Activated naive CD4-positive, alpha-beta T cell treated with anti-CD3 and anti-CD28 coated beads for 36 hours (primary cell): ENCODE measurements at places on chromosomes 4 and X.
A peak's percentile ranks its signal among the peaks of the same experiment; 100 is the strongest.

DNA sequence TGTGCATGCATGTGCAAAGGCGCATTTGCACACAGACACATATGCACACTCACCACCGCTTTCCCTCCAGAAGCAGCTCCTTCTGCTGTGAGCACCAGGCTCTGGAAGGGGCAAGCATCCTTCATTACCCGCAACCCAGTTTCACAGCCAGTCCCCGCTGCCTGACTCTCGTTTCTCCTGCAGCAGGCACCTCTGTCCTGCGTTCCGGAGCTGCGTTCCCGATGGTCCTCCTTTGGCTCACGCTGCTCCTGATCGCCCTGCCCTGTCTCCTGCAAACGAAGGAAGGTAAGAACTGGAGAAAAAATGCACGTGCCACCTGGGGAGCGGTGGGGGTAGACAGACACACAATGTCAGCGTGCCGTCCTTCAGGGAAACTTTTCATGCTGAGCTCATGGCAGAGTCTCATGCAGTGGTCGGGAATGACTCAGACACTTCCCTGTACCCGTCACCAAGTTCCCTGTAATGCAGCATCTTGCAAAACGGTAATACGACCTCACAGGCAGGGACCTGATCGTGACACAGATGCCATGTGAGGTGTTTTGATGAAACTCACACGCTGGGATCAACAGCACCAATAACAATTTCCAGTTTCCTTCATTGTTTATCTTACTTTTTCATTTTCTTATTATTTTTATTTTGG, 5.1 kb downstream of the IL3RA start:
- no peak for DNase-seq

- DNase-seq = peak; percentile 57
Measured at GRCh38 chr4:60201052-60201673, 999.0 kb upstream of the ADGRL3 start.

GRCh38 chrX:134246282-134246681, 9.3 kb downstream of the CCDC160 start:
- no peak for DNase-seq

GRCh38 chr4:147916351-147916750, 184.5 kb downstream of the ARHGAP10 start:
- DNase-seq = no peak

DNA sequence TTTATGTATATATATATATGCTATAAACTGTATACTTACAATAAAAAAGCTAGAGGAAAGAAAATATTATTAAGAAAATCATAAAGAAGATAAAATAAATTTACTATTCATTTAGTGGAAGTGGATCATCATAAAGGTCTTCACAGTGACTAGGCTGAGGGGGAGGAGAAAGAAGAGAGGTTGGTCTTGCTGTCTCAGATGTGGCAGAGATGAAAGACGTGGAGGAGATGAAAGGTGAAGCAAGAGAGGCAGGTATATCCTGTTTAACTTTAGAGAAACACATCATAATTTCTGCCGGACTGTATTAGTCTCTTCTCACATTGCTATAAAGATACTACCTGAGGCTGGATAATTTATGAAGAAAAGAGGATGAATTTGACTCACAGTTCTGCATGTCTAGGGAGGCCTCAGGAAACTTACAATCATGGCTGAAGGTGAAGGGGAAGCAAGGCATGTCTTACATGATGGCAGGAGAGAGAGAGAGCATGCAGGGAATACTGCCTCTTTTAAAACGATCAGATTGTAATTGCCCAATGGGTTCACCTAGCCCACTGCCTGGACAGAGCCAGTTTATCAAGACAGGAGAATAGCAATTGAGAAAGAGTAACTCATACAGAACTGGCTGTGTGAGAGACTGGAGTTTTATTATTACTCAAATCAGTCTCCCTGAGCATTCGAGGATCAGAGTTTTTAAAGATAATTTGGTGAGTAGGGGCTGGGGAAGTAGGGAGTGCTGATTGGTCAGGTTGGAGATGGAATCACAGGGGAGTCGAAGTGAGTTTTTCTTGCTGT, 22.1 kb upstream of the RRAGB start:
- peak; percentile 16 for DNase-seq

DNA sequence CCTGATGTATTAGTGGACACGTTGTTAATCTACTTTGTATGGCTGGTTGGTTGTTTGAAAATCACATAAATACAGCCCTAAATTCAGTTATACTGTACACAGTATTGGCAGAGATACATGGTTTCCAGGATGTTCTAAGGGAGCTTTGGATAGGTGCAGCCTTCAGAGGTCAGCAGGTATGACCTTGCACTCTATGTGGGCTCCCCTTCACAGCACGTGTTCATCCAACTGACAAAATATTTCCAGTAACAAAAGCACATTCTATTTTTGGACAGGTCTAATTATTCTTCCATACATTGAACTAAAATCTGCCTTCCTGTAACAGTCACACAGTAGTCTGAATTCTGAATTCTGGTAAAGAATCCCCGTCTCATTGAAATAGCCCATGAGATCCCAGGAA, 92.8 kb upstream of the RAPGEF2 start:
- no peak for DNase-seq

GRCh38 chr4:99339172-99339571, 13.4 kb downstream of the ADH1C start:
- no peak for DNase-seq

DNA sequence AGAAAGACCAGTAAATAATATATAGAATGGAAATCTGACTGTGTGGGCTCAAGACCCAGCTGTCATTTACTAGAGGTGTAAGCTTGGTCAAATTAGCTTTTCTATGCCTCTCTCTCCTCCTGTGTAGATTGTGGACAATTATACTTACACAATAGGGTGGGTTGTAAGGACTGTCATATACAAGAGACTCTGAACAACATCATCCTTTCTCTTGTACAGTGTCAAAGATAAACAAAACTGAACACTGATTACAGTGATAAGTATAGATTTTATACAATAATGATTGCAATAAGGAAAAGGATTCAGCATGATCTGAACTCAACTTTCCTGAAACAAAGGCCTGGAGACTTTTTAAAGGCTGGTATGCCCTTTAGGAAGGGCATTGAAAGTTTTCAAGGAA, 429.2 kb upstream of the HS3ST1 start:
- DNase-seq = no peak

DNA sequence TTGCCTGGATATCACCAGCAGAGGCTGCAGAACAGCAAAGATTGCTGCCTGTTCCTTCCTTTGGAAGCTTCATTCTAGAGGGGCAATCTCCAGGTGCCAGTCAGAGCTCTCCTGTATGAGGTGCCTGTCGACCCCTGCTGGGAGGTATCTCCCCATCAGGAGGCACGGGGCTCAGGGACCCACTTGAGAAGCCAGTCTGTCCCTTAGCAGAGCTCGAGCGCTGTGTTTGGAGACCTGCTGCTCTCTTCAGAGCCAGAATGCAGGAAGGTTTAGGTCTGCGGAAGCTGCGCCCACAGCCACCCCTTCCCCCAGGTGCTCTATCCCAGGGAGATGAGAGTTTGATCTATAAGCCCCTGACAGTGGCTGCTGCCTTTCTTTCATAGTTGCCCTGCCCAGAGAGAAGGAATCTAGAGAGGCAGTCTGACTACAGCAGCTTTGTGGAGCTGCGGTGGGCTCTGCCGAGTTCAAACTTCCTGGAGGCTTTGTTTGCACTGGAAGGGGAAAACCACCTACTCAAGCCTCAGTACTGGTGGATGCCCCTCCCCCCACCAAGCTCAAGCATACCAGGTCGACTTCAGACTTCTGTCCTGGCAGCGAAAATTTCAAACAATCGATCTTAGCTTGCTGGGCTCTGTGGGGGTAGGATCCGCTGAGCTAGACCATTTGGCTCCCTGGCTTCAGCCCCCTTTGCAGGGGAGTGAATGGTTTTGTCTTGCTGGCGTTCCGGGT, 57.9 kb downstream of the DKK2 start:
- no peak for DNase-seq

GRCh38 chr4:108700081-108700757, 49.8 kb downstream of the OSTC start:
- DNase-seq = no peak

- no peak for DNase-seq
Measured at GRCh38 chr4:61545902-61546480, 345.9 kb downstream of the ADGRL3 start.

DNA sequence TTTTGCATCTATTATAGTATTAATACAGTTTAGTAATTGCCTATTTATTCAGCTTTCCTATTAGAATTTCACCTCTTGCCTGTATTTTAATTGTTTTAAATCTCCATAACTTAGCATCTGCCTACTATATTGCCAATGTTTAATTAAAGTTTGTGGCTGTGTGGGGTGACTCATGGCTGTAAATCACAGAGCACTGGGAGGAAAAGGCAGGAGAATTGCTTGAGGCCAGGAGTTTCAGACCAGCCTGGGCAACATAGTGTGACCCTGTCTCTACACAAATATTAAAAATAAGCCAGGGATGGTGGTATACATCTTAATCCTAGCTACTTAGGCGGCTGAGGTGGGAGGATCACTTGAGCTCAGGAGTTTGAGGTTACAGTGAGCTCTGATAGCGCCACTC, 14.5 kb upstream of the CCSER1 start:
- no peak for DNase-seq

DNA sequence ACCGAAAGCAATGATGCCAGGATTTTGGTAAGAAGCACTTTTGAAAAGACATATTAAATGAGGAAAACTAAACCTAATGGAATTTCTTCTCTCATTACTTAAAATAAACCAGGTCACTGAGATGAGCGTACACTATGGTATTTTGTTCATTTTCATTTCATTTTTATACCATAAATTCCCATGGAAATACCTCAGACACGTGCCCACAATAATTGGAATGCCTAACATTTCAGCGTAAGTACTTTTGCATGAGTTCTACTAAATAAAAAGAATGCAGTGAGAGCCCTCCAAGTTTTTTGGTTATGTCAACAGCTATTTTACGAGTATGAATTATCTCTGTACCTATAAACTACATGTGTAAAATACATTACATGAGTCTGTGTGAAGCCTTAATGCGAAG, 3.2 kb downstream of the CAMK2D start:
- DNase-seq = no peak

- DNase-seq = no peak
Measured at GRCh38 chr4:52791936-52792335, 40.7 kb upstream of the ERVMER34-1 start.

- no peak for DNase-seq
Measured at GRCh38 chrX:41542536-41542935, 95.4 kb downstream of the NYX start.

DNA sequence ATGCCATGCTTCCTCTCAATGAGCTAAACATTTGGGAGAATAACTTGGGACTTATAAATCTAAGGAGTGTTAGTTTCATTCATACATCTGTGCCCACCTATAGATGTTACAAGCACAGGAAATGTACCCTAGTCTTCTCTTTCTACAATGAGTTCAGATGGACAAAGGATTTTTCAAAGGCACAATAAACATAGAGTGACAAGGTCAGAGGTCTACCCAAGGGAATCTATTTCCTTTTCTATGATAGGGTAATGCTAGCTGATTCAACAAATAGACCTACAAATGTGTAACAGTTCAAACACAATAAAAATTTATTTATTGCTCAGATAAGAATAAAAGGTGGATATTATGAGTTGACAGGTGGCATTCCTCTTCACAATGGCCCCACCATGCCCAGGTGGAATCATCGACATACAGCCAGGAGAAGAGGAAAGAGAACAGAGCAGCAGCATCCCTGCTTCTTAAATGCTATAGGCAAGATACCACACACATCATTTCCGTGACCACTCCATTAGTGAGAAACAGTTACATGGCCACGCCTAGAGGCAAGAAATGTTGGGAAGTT, 421.8 kb downstream of the HNRNPD start:
- no peak for DNase-seq

DNA sequence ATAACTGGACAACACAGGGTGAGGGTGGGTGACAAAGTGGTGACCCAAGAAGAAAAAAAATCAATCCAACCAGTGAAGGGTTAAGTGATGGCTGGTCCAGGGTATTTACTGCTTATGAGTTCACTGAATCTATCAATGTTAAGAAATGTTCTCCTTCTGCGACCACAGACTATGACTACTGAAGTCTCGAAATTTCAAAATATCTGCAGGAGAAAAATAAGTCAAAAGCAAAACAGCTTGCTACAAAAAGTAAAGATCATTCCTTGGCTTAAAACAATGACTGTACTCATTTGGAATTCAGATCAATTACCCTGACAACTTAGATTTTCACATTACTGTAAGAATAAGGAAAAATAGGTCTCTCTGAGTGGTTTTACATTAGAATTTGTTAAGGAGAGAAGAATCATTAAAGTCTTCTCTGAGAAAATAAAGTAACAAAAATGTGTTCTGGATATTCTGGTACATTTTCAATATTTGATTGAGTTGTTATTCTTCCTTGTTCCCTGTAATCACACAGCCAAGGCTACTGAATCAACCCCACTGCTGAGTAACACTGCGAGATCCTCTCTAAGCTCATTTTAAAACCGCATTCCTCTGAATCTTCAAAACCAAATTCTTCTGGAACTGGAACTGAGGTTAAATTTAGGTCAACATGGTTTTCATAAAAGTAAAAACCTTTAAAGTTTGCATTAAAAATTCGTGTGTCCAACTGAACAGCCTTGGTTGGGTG, 22.7 kb downstream of the SMPX start:
- no peak for DNase-seq

DNA sequence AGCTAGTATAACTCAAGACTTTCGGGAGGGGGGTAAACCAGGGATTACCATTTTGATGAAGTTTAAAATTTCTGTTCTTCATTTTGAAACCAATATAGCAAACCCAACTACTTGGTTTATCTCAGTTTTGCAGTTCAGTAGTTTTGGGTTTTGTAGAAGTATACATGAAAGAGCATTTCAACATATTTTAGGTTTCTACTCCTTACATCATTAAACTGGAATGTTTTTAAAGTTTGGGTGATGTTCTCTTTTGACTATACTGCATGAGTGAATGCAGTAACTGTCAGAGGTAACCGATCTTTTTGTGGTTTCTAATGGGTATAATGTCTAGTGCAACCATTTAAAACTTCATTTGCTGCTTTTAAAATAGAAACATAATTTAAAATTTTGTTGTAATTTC, 248.3 kb upstream of the MAD2L1 start:
- DNase-seq = no peak

- no peak for DNase-seq
Measured at GRCh38 chrX:16873106-16873505, 2.9 kb upstream of the RBBP7 start.

- no peak for DNase-seq
Measured at GRCh38 chrX:133175162-133175561, 43.0 kb downstream of the TFDP3 start.

DNA sequence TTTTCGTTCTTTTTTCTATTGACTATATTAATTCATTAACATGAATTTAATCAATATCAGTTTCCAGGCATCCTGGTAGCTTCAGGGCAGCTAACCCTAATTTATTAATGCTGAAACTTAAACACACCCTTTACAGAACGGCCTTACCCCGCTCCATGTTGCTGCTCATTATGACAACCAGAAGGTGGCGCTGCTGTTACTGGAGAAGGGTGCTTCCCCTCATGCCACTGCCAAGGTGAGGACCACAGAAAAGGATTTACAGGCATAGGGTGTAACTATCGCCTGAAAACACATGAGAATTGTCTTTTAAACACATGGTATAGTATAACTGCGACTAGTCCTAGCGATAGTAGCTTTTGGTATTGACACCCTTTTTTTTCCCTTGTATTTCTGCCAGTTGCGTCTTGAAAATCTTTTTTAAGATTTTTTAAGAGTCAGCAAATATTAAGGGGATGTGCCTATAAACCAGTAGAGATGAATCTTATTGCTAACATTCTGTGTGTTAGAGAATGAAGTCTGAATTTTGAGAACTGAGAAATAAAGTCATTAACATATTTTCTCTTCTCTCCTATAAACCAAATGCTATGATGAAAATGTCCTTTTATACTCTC, 229.0 kb downstream of the ANK2 start:
- DNase-seq = peak; percentile 88
